ENCODE measurements at places on chromosomes 12 and 14.

GRCh38 chr12:96444399-96444798, 44.2 kb upstream of the CDK17 start:
- no peak for DNase-seq

DNA sequence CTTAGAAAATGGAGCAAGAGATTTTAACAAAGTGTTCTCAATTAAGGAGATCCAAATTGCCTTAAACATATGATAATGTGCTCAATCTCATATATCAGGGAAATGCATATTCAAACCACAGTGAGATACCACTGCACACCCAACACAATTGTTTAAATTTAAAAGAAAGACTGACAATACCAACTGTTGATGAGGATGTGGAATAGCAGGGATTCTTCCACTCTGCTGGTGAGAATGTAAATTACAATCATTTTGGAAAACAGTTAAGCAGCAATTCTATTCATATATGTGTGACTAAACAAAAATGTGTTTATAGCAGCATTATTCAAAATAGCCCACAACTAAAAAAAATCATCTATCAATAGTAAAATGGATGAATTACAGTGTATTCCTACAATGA, 144.2 kb downstream of the KICS2 start:
- no peak for DNase-seq

GRCh38 chr14:86613126-86613525, 1083.2 kb downstream of the FLRT2 start:
- DNase-seq = no peak

DNA sequence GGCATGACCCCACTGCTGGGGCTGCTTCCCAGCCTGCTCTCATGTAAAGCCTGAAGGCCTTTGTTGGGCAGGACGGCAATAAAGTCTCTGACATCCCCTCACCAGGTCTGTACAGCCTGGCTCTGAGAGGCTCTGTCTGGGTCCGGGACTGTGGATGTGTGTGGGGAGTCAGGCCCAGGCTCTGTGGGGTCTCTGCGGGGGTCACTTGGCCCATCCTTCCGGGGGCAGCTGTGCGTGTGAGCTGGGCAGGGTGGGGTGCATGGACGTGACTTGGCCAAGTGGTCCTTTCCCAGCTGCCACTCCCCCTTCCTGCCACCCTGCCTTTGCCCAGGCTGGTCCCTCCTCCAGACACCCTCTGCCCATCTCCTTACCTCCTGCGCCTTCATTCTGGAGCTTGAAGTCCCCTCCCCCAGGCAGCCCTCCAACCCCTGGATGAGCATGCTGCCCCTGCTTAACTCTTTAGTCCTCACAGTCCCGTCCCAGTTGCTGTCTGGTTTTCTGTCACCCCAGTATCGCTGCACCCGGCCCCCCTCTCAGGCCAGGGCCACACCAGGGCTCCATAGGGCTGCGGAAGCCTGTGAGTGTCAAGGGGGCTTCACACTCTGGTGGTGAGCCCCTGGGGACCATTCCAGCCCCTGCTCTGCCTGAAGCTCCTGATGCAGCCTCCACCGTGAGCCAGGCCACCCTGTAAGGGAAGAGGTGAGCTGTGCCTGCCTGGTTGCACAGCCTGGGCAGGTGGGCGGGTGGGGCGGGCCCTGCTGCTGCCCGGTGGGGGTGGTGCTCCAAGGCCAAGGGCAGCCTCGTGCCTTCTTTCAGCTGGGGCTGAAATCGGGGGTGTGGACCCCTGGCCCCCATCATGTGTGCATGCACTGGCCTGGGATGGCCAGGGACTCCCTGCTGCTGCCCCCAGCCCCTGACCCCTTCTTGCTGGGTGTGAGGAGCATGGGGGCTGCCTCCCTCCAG, 25.5 kb upstream of the KIF26A start:
- no peak for DNase-seq

GRCh38 chr14:25237845-25238244, 187.9 kb upstream of the STXBP6 start:
- no peak for DNase-seq

DNA sequence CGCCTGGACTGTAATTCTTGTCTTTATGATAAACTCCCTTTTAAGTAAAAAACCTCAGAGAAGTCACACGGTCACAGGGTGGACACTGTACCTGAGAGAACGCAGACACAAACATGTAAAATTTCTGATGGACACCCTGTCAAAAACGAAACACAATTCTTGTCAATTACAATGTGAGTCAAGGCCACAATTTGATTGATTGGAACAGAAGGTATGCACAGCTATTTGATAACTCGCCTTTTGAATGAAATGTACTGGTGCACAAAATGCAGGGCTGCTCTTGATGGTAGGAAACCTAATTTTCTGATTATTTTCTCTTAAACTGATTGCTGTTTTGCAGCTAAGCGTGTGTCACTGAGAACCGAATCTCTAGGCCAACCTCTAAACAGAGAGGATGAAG, 9.2 kb downstream of the DNAH10 start:
- no peak for DNase-seq

GRCh38 chr14:65832431-65833266, 420.1 kb downstream of the FUT8 start:
- no peak for DNase-seq

DNA sequence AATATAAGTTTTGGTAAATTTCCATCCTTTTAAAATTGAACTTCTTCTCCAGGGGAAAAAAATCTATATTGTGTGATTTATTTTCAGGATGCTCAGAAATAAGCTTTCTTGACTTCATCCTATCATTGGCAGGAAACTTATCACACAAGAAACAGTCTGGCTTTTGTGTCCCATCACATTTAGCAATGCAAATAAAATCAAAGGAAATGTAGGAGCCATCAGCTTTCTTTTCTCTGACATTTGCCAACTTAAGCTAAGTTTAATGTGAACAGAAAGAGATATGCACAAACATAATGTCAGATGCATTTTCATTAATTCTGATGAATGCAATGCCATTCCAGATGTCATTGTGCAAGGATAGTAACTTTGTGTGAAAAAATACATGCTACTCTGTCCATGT, 56.6 kb downstream of the LIN7A start:
- DNase-seq = no peak

- no peak for DNase-seq
Measured at GRCh38 chr12:34363050-34363673, 340.9 kb downstream of the ALG10 start.

GRCh38 chr12:15728118-15728598, 61.0 kb downstream of the EPS8 start:
- DNase-seq = no peak

- no peak for DNase-seq
Measured at GRCh38 chr14:91032248-91032647, 28.2 kb downstream of the RPS6KA5 start.

GRCh38 chr12:122096591-122097149, 18.1 kb downstream of the MLXIP start:
- no peak for DNase-seq

GRCh38 chr12:26800858-26801257, 32.1 kb downstream of the ITPR2 start:
- DNase-seq = no peak

GRCh38 chr12:3200814-3201233, 123.6 kb downstream of the TSPAN9 start:
- DNase-seq = no peak

- no peak for DNase-seq
Measured at GRCh38 chr14:69224946-69225345, 33.6 kb downstream of the EXD2 start.

DNA sequence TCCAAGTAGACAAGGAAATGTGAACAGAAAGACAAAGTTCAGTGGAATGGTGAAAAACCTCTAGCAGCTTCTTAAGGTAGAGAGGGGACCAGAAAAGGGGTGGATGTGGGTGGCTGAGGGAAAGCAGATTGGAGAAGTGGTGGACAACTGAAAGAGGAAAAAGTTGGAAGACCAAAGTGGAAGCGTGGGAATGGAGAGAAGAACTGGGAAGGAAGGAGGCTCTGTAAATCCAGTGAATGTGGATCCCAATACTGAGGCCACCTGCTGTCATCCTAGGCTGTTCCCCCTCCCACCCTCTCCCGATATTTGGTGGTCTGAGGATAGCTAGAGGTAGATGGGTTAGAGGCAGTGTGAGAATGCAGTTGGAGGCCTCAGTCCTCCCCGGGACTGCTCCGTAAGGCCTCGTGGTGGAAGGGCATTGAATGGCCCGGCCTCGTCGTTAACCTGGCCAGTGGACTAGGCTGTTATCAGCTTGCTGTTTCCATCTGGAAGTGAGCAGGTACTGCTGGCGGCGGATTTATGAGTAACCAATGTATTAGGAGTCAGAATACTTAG, 822 bp upstream of the POU6F1 start:
- DNase-seq = no peak

GRCh38 chr14:28515571-28515970, 251.0 kb upstream of the FOXG1 start:
- no peak for DNase-seq
